Foreskin melanocyte (primary cell): ENCODE measurements at places on chromosomes 7 and 10.

- DNase-seq = no peak
These were observed 366.2 kb downstream of the PCDH15 start for GRCh38 chr10:54434782-54435181.

- DNase-seq = no peak
These were observed 3.4 kb downstream of the CDK1 start for GRCh38 chr10:60781661-60782060.

GRCh38 chr10:109987452-109988211 lies 20.2 kb upstream of the ADD3 start:
- no peak for DNase-seq

- no peak for DNase-seq
These were observed 607.6 kb upstream of the DPP6 start for GRCh38 chr7:153444641-153445040.

DNA sequence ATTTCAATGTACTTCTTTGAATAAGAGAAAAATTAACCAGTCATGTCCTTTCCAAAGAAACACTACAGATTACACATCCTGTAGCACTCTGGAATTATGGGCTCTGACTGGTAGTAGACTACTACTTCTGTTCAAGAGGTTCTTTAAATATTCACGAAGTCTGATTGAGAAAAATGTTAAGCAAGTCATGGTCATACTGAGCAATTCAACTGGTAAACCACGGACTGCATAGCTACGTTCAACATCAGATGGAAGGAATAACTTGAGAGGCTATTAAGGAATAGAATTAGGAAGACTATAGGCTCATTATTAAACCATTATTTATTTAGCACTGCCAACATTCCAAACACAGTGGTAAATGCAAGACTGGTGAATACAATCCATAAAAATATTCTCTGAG lies 160.8 kb downstream of the IMMP2L start:
- peak; percentile 33 for DNase-seq

- DNase-seq = no peak
These were observed 180.1 kb downstream of the GRM3 start for GRCh38 chr7:86823769-86824168.

- no peak for DNase-seq
These were observed 258.4 kb upstream of the NPVF start for GRCh38 chr7:25486656-25487055.

DNA sequence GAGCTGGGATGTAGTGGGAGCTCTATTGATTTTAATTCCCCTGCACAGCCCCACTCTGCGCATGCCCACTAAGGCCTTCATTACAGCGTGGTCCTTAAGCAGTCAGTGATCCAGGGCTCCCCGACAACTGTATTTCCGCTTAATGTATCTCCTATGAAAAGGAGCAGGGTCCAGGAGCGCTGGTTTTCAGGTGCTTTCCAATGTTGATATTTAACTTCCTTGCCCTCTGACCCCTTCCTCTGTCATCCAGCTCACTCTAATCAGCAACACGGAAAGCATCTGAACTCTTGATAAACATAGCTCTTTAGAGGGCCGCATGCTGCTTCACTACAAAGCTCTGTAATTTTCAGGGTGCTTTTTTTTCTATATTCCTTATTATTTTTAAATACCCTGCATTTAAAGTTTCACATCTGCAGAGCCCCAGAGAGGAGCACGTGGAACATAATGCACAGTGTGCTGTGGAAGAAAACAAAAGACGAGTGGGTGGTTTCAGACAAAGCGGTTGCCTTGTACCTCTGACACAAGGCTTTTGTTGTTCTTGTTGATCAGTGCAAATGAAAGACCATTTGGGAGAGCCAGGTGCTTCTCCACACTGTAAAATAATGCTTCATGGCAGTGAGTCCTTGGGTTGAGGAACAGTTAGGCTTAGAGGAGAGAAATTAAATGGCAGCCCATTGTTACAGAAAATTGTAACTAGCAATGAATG lies 465.9 kb upstream of the CELF2 start:
- DNase-seq = no peak

DNA sequence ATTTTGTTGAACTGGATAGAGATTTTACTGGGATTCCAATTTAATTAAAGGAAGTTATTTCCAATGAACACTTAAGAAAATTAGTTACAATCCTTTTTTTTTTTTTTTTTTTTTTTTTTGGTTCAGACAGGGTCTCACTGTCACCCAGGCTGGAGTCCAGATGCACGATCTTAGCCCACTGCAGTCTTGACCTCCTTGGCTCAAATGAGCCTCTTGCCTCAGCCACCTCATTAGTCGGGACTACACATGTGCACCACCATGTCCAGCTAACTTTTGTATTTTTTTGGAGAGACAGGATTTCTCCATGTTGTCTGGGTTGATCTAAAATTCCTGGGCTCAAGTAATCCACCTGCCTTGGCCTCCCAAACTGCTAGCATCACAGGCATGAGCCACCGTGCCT lies 2.5 kb upstream of the ARL5B start:
- no peak for DNase-seq

DNA sequence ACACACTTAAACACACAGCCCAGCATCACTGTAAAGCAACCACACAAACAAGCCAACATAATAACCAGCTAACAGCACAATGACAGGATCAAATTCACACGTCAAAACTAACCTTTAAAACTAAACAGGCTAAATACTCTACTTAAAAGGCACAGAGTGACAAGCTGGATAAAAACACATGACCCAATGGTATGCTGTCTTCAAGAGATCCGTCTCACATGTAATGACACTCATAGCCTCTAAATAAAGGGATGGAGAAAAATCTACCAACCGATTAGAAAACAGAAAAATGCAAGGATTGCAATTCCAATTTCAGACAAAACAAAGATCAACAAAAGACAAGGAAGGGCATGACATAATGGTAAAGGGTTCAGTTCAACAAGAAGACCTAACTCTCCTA lies 17.2 kb upstream of the PRSS58 start:
- no peak for DNase-seq

DNA sequence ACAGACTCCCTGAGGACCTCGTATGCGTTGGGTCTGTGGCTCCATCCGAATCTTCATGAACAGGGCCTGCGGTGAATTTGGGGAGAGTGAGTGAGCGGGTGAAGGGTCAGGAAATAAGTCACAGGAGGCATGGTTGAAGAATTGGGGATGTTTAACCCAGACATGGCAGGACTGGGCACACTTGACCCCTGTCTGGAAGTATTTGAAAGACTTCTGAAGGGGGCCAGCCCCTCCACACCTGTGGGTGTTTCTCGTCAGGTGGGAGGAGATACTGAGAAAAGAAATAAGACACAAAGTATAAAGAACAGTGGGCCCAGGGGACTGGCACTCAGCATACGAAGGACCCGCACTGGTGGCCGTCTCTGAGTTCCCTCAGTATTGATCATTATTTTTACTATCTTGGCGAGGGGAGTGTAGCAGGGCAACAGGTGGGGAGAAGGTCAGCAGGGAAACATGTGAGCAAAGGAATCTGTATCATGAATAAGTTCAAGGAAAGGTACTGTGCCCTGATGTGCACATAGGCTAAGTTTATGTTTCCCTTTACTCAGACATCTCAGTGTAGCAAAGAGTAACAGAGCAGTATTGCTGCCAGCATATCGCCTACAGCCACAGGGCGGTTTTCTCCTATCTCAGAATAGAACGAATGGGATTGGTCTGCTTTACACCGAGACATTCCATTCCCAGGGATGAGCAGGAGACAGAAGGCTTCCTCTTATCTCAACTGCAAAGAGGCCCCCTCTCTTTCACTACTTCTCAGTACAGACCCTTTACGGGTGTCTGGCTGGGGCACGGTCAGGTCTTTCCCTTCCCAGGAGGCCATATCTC lies 38.2 kb upstream of the PFKFB3 start:
- DNase-seq = no peak

GRCh38 chr10:38025283-38025682 lies 14.8 kb downstream of the ZNF33A start:
- no peak for DNase-seq

GRCh38 chr7:70132852-70133690 lies 534.8 kb downstream of the AUTS2 start:
- peak; percentile 67 for DNase-seq

GRCh38 chr7:105618016-105618296 lies 36.7 kb upstream of the EFCAB10 start:
- no peak for DNase-seq
